Activated CD4-positive, alpha-beta T cell treated with anti-CD3 and anti-CD28 coated beads, Interleukin-2, amount 10 ng/mL, durations not matched to agents 7 days and 5 days (primary cell): ENCODE measurements at places on chromosomes 1 and 21. TPM values are rescaled to one million over a fixed set of nuclear protein-coding genes. Genes with fewer than 3 reads are reported as not detected.

DNA sequence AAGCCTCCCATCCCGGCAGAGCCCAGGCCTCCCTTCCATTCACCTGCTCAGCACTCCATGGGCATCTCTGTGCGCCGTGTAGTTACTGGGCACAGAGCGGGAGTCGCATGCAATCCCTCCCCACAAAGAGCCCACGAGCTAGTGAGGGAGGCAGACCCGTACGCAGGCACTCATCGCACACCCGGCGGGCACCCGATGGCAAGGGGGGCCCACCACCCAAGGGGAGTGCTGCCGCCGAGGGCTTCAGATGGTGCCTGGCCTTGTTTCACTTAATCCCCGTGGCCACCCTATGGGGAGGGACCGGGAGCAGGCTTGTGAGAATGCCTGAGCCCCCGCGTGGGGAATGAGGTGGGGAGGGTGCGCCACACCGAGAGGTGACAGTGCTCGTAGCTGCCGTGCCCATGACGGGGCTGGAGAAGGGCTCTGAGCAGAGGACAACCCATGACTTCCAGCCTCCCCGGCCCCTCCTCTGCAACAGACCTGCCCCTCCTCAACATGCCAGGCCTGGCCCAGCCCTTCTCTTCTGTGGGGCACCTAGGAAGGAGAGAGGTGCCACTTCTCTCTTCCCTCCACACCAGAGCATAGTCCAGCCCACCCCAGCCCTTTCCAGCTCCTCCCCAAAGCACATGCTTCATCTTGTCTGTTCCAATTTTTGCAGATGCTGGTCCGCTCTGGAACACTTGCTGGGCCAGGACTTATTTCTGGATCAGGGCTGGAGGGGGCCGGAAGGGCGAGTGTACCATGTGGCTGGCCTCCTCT lies 30.2 kb upstream of the SELENON start:
- no peak for DNase-seq

DNA sequence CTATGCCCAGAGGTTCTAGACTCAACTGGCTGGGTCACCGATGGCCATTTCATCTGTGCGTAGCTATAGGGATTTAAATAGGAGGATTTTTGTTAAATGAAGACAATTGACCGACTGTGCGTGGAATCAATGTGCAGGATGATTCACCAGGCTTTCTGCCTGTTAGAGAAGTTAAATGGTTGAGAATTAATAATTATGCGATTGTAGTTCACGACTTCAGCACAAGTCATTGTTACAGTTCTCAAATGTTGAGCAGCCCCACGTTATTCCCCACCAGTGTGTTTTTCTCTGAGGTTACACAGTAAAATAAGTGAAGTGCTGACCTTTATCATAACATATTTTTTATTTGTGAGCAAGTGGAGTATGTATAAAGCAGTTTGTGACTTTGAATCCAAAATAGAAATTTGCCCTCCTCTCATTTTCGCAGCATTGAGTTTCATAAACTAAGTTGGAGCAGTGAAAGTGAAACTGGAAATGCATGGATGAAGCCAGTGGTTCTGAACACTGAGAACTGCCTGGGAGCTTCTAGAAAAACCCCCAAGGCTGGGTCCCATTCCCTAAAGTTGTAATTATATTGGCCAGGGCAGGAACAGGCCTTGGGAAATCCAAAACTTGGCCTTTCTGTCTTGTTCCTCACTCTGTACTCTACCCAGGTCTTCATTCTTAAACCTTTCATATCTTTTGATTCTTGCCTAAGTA lies 102.6 kb downstream of the GALNT2 start:
- no peak for DNase-seq

The S100A12 gene
- total RNA-seq, result not detected

GRCh38 chr1:1089731-1090423 lies 15.8 kb upstream of the RNF223 start:
- DNase-seq, result no peak

DNA sequence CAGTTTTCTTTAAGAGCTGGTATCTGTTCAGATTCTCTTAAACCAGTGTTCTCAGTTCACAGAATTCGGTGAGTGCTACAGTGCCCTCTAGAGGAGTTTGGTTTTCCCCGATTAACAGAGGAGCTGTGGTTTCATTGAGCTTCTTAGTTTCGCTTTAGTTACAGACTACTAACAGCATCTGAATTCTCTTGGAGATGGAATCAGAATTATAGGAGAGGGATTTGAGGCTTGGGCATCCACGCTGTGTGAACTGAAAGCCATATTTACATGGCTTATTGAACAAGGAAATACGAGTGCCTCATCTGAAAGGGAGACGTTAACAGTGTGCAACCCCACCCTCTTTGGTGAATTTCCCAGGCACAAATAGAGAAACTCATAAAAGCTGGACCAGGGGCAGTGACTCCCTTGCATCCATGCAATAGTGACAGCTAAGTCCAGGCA lies 202.0 kb downstream of the USH2A start:
- DNase-seq, result peak; percentile 37

The LINGO4 gene
- total RNA-seq, result 0.35 TPM

DNA sequence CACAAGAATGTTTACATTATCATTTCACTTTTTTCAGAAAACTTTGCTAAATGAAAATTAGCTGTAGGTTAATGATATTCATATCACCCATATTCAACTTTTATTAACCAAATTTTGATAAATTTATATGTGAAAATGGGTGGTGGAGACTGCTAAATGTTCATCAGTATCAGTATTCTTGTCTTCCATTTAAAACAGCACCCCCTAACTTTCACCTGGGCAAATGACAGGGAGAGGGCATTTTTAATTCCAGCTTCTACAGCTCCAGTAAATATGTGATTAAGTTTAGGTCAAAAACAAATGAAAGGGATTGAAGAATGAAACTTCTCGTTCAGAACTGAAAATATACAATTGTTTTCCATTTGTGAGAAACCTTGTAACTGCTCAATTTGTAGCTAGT lies 722.2 kb downstream of the KCNT2 start:
- no peak for DNase-seq

DNA sequence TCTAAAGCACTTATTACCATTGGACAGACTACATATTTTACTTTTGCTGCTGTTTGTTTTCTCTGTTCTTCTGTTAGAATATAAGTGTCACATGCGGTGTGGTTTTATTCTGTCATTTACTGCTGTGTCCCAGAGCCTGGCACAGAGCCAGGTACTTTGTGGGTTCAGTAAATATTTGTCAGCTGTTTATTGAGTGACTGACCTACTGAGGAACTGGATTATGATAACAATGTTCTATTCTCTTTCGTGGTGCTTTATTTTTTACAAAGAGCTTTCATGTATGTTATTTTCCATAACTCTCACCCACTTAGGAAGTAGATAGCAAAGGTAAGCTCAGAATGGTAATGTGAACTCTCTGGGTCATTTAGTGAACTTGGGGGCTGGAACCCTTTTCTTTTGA lies 118.8 kb downstream of the RWDD3 start:
- DNase-seq, result no peak

The CROCC gene
- 37.3 TPM for total RNA-seq

DNA sequence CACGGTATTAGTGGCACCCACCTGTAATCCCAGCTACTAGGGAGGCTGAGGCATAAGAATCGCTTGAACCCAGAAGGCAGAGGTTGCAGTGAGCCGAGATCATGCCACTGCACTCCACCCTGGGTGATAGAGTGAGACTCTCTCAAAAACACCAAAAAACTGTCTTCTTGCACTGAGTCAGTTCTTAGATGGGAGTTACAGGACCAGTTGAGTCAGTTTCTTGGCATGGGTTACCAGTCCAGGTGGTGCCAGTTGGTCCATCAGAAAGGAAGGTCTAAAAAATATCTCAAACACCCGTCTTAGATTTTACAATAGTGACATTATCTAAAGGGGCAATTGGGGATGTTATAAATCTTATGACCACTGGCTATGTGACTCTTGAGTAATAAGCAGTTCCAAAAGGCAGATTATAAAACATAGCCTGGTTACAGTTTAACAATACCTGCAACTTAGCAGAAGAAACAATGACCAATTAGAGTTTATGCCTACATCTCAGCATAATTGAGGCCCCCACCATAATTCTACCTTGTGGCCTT lies 206.9 kb upstream of the FGGY start:
- DNase-seq, result no peak

The LEFTY1 gene
- total RNA-seq, result not detected

DNA sequence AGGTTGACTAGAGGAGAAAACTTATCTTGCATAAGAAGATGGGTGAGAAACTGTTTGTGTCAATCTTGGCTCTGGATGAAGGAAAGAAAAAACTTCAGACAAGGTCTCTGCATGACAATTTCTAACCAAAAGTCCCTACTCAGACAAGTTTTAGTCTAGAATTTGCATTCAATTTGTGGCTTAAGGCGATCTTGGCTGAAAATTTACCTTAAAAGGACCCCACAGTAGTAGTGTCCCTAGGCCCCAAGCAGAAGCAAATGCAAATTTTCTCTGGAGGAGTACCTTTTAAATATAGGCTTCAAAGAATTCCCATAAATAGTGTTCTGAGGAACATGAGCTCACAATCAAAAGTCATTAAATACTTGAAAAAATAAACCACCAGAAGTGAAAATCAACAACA lies 17.6 kb upstream of the TMEM125 start:
- DNase-seq, result no peak

- peak; percentile 1 for DNase-seq
Observed at GRCh38 chr1:203091761-203092330, 6.0 kb upstream of the MYOG start.

- no peak for DNase-seq
Observed at GRCh38 chr1:210413951-210414350, 85.2 kb downstream of the HHAT start.

- no peak for DNase-seq
Observed at GRCh38 chr1:15942661-15943327, 33.1 kb downstream of the ZBTB17 start.
